ENCODE measurements at places on chromosomes 13 and 19.

DNA sequence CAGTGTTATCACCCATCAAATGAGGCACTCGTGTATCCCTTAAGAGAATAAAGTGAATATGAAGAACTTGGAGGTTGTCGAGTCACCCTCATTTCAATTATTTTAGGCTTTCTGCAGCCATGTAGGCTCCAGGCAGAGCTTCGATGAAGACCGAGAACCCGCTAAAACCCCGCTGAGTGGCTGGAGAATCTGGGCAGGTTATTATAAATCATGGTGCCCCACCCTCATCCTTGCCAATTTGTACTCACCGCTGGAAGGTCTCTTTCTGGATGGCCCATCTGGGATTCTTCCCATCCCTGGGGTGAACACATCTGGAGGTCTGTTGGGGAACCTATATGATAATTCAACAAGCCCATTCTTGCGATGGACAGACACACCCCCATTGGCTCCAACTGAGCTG, 190.8 kb downstream of the ZNF536 start:
- no peak for DNase-seq

DNA sequence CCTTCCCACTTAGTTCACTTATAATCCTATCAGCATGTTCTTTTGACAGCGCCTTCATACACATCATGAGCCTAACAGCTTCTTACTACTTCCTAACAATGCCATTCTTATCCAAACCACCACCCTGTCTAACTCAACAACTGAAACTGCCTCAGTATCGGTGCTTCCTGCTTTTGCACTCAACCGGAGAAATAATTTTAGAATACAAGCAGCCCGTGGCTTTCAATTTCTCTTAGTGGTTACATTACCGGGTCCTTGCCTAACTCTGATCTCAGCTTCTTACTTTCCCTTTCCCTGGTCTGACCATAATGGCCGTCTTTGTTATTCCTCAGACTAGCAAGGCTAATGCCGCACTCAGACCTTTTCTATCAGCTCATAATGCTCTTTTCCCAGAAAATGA, 17.0 kb downstream of the ZFP82 start:
- no peak for DNase-seq

GRCh38 chr19:17836530-17836929, 11.3 kb downstream of the JAK3 start:
- no peak for DNase-seq

GRCh38 chr19:7622933-7623685, 6.2 kb downstream of the XAB2 start:
- no peak for DNase-seq

- no peak for DNase-seq
These were observed 232.9 kb downstream of the FOXO1 start for GRCh38 chr13:40433577-40433976.

- DNase-seq: no peak
These were observed 60.8 kb downstream of the CCNA1 start for GRCh38 chr13:36493046-36493445.

GRCh38 chr19:39543477-39543857, 3.5 kb upstream of the EID2 start:
- no peak for DNase-seq

DNA sequence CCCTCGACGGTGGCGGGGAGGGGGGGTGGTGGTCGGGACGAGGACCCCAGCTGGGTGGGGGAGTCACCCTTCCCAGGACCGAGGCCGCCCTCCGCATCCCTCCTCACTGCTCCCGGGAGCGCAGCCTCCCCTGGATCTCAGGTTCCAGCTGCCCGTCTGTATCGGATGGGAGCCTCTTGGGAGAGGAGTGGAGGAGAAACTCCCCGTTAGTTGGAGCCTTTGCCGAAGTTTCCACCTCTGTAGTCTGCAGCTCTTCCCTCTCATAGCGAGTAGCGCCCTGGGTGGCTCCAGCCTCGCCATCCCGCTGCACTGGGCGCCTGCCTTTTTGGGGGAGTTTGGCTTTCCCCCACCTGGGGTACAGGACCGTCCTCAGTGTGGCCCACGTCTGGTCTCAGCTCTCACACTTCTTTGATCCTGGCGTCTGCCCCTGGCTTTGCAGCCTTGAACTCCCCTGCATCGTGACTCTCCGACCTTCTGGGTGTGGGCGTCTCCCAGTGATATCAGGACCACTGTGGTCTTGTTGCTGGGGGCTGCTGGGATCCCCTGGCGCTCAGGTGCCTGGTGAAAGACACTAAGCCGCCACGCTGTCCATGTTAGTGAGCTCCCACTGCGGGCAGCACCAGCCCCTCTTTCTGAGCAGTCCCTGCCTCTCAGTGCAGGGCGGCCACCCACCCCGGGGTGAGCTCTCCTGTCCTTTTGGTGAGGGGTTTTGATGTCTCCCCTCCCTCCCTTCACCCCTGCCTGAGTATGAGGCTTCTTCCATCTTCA, 1.1 kb downstream of the CNOT3 start:
- DNase-seq: no peak

DNA sequence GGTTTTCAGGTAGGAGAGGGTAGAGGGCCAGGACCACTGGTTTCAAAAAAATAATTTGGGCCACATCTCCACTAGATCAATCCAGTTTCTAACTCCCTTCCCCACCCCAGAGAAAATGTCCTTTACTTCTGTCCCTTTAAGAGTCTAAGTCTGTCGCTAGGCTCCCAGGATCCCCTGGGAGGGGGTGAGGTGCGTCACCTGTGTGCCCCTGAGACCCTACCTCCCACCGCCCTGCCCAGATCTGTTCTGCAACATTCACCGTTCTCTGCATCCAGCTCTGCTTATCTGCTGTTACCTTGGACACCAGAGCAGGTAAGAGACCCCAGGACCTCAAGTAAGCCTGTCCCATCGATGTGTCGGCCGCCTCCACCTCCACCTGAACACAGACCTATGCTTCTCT, at the start of gene GFY:
Gene GFY, plus strand, starts transcription at position 211 of the 400 bp plus-strand sequence. CDS start 1,043 bp downstream, outside the sequence.
- DNase-seq: no peak

DNA sequence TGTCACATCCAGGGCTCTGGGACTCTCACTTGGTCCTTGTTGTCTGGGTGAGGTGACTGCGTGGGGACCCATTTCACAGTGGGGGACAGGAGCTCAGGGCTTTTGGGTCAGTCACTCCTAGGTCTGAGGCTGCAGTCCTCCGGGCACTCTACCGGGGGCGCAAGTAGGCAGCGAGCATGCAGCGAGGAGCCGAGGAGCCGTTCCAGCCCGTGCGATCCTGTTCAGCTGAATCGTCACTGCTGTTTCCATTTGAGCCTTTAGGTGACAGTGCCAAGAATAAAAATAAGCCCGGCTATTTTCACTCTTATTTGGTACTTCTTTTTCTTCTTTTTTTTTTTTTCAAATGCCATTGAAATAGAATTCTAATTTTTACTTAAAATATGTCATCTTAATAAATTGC, 126.5 kb downstream of the ZNF536 start:
- DNase-seq: no peak

DNA sequence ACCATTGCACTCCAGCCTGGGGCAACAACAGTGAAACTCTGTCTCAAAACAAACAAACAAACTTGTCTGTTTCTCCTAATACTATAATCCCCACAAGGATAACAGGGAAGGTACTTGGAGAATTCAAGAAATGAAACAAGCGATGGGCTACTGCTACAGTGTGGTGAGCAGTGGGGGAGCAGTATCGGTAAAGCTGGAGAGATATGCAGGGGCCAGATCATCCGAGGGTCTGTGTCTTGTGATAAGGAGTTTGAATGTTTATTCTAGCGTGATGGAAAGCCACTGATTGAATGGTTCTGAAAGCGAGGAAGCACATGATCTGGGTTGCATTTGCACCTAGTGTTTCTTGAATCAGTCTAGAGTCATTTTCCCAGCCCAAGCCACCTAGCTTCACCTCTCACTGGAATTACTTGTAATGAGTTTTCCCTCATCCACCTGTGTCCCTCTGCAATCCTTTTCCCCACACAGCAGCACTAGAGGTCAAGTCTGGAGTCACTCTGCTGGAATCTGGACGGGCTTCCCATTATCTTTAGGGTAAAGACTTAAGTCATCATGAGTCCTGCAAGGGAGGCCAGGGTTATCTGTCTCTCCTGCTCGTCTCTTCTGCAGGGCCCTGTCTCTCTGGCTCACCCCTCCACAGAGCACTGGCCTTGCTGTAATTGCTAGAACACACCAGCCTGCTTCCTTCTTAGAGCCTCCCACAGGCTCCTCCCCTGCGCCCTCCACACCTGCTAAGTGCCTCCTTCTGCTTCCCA, 162.3 kb downstream of the KLF5 start:
- DNase-seq: no peak

Measured in HS-5 (cell line).